ENCODE measurements at places on chromosomes 12 and 14.

GRCh38 chr12:24500831-24501230, 448.1 kb downstream of the BCAT1 start:
- no peak for DNase-seq

- DNase-seq: no peak
Measured at GRCh38 chr14:66140213-66140918, 345.8 kb upstream of the CCDC196 start.

GRCh38 chr14:61438860-61439765, 117.7 kb downstream of the PRKCH start:
- no peak for DNase-seq

DNA sequence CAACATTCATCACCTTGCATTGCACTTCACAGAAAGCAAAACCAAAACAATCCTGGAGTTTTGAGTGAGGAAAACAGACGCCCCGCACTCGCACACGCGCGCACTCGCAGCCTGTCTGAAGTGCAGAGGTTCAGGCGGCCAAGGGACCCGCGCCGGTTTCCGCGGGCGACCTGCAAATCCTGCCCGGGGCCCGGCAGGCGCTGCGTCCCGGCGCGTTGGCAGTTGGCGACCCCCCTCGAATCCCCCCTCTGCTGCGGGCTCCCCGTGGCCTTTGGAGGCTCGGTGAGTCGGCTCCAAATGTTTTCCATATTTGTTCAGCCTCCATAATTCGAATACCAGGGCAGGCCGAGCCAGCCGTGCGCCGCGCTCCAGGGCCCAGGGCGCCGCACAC, at the start of gene SSPN:
SSPN (plus strand) TSS at position 324 of the 391 bp plus-strand sequence. CDS start 100 bp downstream, outside the sequence.
- no peak for DNase-seq

GRCh38 chr12:124562796-124563181, 4.6 kb downstream of the NCOR2 start:
- DNase-seq: no peak

DNA sequence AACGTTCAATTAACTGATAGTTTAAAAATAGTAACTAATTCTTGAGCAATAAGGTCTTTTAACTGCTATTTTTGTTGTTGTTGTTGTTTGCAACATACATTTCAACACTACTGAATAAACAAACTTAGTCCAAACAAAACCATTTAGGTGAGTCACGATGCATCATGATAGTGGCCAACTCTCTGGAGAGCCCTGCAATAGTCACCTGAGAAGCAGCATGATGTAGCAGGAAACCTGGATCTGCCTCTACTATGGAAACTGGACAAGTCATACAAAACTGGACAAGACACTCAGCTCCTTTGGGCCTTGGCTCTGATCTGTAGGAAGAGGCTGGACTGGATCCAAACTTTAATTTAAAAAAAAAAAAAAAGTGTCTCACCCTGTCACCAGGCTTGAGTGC, 117.3 kb downstream of the MED13L start:
- no peak for DNase-seq

- DNase-seq: no peak
Measured at GRCh38 chr14:94754391-94754942, 15.4 kb downstream of the GSC start.

GRCh38 chr14:32808644-32809043, 130.0 kb upstream of the NPAS3 start:
- DNase-seq: no peak

DNA sequence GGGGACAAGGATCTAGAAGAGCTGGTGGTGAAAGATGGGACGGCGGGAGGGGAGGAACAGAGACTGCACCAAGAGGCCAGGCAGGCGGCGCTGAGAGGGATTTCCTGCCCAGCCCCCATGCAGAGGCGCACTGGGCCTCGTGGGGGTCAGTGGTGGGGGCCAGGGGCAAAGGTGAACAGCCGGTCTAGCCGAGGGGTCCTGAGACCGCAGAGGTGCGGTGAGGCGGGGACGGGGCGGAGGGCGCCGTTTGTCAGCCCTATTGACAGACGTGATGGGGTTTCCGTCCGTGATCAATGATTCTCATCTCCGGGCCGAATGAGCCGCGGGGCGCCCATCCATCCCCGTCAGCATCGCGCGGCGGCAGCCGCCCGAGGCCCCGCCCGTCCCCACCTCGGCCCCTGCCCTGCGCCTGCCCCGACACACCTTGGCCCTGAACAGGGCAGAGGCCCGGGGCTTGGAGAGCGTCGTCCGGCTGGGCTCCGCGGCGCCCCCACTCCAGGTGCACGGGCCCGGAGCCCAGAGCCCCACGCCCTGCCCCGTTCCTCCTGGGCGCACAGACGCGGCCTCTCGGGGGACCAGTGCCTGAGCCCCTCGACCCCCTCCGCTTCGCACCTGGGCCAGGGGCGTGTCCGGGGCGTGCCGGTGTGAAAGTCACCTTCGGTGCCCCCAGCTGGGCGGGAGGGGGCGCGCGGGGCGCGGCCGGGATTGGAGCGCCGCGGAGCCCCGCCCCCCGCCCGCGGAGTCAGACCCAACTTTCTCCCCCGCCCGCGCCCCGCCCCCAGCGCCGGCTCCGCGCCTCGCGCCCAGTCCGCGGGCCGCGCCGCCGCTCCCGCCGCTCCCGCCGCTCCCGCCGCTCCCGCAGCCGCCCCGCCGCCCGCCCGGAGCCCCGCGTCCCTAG, at the start of gene NXPH4:
NXPH4 (plus strand) TSS at position 781 of the 898 bp plus-strand sequence. CDS start 176 bp downstream, outside the sequence.
- DNase-seq: no peak

GRCh38 chr12:130589540-130590317, 126.4 kb downstream of the RIMBP2 start:
- DNase-seq: no peak

DNA sequence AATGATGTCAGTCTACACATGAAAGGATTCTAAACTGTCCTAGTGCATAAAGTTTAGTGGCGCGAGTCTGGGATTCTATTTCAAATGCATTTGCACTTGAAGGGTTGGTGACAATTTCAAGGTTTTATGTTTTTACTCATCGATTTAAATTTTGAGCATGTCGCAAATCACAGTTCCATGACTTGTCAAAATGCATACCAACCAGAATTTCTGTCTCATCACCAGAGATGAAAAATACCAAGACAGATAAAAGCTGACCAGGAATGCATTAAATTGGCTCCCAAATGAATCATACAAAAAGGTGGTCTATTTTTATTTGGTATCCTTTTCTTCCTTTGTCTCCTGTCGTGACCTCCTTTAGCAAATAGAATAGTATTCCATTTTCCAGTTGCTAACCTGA, 25.2 kb downstream of the TMEM30B start:
- DNase-seq: no peak

GRCh38 chr14:54285030-54285429, 111.8 kb upstream of the CDKN3 start:
- DNase-seq: no peak

- no peak for DNase-seq
Measured at GRCh38 chr14:103135333-103136260, 12.3 kb downstream of the TNFAIP2 start.
